ENCODE measurements at places on chromosomes 4 and X.

DNA sequence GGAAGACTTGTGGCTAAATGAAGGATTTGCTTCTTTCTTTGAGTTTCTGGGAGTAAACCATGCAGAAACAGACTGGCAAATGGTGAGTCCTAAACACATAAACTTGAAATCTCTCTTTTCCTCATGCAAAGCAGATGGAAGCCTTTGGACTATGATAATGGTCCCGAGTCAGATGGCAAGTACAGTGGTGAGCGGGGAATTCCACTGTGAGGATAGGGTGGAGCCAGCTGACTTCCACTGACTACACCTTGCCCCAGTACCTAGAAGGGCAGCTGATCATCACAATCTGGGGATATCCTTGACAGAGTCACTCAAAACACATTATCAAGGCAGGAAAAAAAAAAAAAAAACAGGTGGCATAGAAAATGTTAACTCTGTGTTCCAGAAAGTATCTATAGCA lies 34.3 kb downstream of the ENPEP start:
- no peak for DNase-seq

DNA sequence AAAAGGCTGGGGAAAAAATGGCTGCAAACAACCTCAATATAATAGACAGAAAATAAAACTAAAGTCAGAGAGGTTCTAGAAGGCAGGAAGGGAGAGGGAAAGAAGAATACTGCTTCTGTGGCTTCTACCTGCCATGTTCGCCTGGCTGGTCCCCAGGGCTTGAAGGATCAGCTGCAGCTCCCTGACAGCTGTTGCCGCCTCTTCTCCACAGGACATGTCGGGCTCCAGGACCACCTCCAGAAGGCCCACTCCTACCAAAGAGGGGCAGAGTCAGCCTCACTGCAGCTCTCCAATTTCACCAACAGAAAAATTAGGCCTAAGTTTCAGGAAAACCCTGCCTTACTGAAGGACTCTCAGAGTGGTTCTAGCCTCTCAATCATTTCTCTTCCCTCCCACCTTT lies 44.9 kb downstream of the GATB start:
- no peak for DNase-seq

DNA sequence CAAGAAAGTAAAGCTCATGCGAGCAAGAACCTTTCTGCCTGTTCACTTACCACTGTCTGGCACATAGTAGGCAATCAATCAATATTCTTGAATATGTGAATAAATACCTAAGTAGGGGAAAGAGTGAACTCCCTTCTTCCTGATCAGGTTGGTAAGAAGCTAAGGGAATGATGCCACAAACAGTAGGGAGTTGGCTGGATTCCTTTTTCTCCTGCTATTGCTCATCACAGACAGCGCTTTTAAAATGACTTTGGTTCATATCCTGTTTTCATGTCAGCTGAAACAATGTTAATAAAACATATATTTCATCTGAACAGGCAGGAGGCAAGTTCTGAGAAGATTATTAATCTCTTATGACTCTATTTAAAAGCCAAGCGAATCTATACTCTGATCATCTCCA lies 99.2 kb downstream of the NSUN7 start:
- no peak for DNase-seq

- DNase-seq = no peak
Measured at GRCh38 chrX:69079268-69079667, 86.0 kb downstream of the PJA1 start.

DNA sequence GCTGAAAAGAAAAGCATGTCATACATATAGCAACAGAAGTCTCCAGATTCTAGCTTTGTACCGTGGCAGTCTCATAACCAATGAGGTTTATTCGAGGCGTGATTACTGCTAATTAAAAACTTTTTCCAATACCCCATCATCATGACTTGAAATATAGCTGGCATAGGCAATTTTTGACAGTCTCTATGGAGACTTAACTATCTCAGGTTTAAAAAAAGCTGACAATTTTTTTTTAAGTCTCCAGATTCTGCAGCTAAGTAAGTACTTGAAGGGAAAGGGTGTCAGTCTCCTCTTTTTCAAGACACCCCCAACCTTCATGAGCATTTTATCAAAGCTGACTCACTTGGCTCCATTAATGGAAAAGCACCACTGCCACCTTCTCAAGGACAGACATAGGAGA lies 126.3 kb upstream of the RXFP1 start:
- no peak for DNase-seq

DNA sequence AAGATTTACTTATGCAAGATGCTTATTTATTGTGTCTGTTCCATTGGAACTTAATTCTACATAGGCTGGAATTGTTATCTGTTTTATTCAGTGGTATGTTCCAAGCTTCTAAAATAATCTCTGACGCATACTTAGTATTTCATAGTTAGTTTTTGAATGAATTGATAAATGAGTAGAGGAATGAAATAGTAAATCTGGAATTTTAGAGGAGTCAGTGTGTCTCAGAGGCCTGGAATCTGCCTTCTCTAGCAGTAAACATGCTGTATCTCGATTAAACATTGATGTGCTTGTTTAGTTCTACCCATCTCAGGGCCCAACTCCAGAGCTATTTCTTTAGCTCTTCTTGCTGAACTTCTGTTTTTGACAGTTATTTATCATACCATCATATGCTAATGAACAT lies 154.2 kb upstream of the MAGEC2 start:
- DNase-seq = no peak

DNA sequence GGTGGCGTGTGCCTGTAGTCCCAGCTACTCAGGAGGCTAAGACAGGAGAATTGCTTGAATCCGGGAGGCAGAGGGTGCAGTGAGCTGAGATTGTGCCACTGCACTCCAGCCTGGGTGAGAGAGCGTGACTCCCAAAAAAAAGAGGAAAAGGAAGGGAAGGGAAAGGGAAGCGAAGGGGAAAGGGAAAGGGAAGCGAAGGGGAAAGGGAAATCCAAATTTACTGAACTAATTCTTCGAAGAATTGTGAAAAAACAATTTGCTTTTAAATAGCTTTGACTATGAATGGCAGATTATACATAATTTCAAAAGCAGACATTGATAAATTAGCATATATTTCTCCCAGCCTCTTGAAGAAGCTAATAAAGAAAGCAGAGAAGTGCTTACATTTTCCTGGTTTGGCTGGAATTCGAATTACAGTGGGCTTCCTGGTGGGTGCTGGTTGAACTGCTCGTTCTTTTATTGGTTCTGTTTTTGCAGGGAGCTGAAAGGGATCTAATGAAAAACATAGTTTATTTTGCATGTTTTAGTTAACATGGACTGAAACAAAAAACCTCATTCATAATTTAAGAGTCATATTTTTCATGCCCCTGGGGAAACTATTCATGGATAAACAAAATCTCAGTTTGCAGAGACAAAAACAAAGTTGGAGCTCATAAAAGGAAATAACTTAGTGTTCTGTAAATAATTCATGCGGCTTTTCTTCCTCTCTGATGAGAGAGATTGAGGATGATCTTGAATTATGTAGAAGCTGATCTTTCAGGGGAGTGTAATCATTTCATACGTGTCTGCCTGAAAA lies 66.0 kb downstream of the RPS3A start:
- no peak for DNase-seq

- DNase-seq = no peak
Measured at GRCh38 chr4:10873809-10874208, 189.2 kb upstream of the CLNK start.

- DNase-seq = no peak
Measured at GRCh38 chrX:85391878-85392238, 12.4 kb upstream of the POF1B start.

- no peak for DNase-seq
Measured at GRCh38 chr4:10734697-10735096, 50.1 kb upstream of the CLNK start.

DNA sequence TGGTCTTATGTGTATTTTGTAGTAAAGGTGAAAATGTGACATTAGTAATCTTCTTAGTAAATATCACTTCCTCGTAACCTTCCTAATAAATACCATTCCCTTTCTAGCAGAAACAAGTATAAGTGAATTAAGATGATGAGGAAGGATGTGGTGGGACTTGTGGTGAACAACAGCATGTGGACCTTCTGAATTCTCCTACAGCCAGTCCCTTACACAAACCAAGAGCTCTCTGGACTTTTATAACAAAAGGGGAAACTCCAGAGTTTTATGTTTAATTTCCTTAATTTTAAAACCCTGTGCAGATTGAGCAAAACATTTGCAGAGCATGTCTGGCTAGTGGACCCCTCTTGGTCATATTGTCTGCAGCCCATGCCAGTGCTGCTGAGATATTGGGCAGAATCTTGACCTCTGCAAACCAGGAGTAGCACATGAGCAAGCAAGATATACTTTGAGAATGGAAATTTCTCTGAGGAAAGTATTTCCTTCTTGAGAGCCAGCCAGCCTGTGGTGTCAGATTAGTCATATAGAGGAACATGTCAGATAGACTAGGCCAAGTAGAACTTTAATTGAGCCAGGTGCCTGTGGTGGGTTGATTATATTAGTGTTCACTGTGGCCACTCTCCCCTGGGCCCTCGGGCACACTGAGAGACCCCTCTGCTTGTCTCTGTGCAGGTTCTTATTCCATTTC lies 328.2 kb downstream of the DKK2 start:
- DNase-seq = no peak

DNA sequence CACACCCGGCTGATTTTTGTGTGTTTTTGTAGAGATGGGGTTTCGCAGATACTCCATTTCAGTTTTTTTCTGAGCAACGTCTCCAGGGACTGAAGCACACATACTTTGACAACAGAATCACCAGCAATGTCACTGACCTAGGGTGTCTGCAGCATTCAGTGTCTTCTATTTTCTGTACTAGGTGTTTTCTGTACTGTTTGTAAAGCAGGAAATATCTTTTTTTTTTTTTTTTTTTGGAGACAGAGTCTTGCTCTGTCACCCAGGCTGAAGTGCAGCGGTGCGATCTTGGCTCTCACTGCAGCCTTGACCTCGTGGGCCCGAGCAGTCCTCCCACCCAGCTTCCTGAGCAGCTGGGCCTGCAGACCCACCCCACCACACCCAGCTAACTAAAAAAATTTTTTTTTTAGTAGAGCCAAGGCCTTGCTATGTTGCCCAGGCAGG lies 8.9 kb downstream of the ADD1 start:
- DNase-seq = no peak

GRCh38 chr4:108035691-108036090 lies 46.0 kb downstream of the HADH start:
- DNase-seq = no peak

GRCh38 chr4:8037150-8037769 lies 97.6 kb upstream of the AFAP1 start:
- no peak for DNase-seq

DNA sequence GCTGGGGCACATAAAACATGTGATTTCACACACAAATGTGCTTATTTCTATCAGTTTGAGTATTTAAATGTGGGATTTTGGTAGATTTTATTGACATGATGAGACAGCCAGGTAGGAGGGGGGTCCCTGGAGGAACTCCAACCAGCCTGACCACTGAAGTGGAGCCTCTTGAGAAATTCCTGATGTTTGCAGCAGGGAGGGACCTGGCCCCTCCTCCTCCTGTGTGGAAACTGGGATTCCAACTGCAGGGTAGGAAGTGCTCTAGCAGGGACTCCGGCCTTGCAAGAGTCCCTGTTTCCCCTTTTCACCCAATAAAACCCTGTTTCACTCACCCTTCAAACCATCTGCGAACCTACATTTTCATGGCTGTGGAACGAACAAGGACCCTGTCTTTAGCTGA lies 2224.0 kb upstream of the AGA start:
- DNase-seq = no peak

DNA sequence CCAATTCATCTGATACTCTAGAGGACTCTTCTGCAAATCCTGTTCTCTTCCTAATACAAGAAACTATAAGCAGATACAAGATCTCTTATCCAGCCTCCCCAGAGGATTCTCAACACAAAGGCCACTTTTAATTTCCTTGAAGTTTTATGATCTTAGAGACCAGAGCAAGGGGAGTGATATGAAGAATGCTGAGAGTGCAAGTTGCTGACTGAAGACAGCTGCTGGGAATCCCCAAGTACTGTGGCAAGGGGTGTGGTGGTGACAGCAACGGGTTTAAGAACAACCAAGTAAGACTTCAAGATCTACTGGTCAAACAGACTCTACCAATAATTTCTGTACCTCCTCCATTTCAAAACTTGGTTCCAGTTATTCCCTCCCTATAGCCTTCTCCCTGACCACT lies 7.0 kb downstream of the AMMECR1 start:
- DNase-seq = no peak

DNA sequence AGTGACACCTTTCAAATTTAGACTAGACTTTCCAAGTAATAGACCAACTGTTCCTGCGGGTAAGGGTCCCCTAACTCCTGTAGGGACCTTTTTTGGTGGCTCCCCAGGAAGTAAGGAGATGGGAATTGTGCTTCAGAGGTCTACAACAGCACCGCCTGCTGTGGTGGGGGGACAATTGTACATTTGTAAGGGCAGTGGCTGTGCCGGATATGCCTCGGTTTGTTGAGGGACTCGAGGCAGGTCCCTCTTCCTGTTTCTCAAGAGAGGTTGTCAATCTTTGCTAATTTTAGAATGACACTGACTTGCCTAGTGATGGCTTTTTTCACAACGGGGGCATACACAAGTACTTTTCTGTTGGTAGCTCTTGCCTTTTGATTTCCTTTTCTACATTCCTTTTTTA lies 15.5 kb upstream of the HSD17B11 start:
- DNase-seq = no peak

DNA sequence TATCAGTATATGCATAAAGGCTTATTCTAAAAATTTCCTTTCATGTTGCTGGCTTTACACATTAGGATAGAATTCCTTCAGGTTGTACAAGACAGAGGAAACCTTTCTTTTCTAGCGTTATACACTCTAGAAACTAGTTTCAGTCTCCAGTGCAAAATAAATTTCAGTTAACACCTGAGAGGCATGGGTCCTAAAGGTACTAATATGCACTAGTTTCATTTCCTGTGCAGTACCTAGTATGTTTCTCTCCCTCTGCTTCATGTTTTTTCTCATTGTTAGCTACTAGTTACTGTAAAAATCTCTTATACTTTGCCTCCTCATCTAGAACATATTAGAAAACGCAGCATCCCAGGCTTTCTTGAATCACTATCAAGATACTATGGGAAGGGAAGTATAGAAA lies 54.0 kb downstream of the SNX25 start:
- no peak for DNase-seq

- DNase-seq = no peak
Measured at GRCh38 chr4:158710814-158711213, 12.4 kb downstream of the PPID start.

GRCh38 chr4:41287852-41288251 lies 31.1 kb downstream of the UCHL1 start:
- no peak for DNase-seq

DNA sequence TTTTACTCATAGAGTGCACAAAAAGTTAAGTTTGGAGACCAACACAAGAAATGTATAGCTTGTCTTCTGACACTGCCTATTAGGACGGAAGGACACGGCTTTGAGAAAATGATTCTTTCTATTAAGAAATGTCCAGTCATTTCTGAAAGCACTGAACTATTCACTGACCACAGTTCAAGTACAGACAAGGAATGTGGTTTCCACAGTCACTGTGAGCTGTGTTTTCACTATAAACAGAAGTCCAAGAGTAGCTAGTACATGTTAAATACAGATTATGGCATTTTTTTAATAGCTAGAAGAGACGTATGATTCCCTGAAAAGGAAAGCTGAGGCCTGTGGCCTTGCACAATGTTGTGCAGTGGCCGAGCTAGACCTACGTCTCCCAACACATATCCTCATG lies 115.1 kb upstream of the GPM6A start:
- DNase-seq = no peak

- no peak for DNase-seq
Measured at GRCh38 chr4:182764137-182764536, 153.0 kb downstream of the DCTD start.

- DNase-seq = no peak
Measured at GRCh38 chr4:84594724-84595123, 11.8 kb downstream of the CDS1 start.

Data from T47D (cell line).